Fibroblast of skin of right quadriceps (primary cell): ENCODE measurements at places on chromosomes 3 and 15.

DNA sequence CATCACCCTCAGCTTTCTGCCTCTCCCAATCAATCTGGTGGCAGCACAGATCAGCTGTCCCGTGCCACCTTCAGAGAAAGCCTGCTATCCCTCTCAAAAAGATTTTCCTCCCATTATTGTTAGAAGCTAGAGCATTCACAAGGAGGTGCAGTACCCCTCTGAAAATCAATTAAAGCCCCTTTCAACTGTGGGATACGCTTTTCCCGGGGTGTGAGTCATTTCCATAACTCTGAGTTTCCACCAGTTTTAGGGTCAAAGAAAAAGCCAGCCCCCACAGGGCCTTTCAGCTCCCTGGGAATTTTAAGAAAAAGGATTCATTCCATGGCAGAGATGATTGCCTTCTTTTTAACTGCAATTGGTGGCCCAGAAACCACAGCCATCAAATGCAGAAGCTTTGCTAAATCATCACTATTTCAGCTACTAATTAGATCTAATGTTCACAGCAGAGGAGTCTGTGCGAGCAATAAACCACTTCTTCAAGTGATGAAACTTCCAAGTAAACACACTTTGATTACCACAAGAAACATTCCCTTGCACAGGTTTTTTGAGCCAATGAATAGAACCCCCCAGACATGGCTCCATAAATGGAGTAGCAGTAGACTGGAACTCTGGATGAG, 270.0 kb upstream of the TPRG1 start:
- DNase-seq = peak; percentile 82

DNA sequence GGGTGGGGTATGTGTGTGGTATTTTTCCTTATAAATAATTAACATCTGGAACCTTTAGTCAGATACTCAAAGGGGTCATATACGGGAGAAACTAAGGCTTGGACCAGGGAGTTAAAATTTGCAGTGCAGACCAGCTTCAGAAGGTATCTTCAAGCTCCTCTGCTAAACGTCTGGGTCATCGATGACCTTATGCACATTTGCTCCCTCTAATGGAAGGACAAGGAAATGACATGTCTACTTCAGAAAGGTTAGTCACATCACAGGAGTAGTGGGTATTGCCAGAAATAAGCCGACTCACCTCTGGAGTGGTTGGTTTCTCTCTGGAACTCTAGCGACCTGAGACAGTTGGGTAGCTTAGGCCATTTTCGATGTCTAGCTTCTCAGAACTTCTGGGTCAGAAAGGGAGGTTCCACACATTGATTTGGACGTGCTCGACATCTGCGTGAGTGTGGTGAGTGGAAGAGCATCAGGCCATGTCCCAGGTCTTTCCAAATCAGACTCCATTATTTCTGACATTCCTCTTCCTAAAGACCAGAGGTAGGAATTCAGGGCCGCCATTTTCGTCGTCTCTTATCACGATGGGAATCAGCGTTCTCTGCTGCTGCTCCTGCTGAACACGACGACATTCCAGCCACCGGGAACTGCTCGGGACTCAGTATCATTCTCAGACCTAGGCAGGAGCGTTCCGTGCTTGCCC, 31.8 kb upstream of the RASA2 start:
- DNase-seq = peak; percentile 83

DNA sequence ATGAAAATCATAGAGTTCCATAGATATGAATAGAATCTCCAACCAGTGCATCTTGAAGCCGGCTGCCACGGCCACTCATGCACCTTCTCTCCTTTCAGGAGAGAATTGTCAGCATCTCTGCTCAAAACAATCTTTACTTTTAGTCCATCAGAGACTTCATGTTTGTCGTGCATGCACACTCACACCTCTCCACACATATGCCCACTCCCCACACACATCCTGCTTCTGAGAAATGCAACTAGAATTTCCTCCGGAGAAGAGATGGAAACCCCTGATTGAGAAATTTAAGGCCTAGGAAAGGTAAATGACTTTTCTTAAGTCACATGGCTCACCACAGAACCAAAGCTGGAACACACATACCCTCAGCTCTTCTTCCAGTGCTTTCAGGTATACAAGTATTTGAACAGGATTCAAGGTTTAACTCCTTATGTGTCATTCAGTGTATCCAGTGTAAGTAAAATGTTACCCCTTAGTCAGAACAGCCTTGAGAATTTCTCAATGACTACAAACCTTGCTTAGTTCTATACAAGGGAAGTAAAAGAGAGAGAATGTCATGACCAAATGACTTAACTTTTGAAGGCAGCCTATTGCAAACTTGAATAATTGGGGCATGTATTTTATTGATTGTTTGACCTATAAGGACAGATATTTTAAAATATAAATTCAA, 69.1 kb upstream of the TSEN2 start:
- no peak for DNase-seq

DNA sequence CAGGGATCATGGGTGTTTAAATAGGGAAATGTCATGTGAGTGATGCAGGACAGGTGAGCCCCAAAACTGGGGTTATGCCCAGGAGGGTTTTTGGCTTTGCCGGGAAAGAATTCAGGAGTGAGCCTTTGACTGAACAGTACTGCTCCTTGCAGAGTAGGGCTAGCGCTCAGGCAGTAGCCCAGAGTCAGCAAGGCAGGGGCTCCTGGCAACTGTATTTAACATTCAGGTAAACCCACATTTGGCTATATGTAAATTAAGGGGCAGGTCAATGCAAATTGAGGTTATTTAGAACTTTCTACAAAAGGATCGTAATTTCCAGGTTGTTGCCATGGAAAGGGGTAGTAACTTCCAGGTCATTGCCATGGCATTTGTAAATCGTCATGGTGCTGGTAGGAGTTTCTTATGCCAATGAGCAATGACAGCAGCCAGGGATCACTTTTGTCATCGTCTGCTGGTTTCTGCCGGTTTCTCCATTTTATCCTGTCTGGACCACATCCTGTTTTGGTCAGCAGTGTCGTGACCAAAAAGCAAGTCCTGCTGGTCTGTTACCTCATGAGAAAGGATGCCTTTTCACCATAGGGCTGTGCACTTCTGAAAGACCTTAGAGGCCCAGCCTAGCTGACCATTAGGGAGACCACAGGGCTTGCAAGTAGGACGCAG, 24.3 kb downstream of the MTHFS start:
- peak; percentile 10 for DNase-seq

GRCh38 chr3:31370380-31370666, 162.4 kb upstream of the STT3B start:
- no peak for DNase-seq

DNA sequence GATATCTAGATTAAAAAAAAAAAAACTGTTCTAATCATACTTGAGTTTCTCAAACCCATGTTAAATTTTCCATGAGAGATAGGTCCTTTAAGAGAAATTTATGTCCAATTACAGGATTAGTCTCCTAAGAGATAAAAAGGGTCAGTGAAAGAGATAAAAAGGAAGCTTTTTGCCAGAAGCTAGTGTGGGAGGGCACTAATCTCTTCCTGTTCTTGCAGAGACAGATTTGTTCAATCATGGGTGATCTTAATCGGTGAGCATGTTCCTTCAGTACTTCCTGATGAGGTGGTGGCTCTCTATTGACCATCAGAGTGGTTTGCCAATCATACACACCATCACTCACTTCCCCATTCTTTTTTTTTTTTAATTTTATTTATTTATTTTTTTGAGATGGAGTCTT, 16.9 kb upstream of the LPP start:
- DNase-seq = no peak

- DNase-seq = no peak
These were observed 48.4 kb upstream of the GRIP2 start for GRCh38 chr3:14588425-14589112.
